ENCODE measurements at places on chromosomes 3 and 15.

DNA sequence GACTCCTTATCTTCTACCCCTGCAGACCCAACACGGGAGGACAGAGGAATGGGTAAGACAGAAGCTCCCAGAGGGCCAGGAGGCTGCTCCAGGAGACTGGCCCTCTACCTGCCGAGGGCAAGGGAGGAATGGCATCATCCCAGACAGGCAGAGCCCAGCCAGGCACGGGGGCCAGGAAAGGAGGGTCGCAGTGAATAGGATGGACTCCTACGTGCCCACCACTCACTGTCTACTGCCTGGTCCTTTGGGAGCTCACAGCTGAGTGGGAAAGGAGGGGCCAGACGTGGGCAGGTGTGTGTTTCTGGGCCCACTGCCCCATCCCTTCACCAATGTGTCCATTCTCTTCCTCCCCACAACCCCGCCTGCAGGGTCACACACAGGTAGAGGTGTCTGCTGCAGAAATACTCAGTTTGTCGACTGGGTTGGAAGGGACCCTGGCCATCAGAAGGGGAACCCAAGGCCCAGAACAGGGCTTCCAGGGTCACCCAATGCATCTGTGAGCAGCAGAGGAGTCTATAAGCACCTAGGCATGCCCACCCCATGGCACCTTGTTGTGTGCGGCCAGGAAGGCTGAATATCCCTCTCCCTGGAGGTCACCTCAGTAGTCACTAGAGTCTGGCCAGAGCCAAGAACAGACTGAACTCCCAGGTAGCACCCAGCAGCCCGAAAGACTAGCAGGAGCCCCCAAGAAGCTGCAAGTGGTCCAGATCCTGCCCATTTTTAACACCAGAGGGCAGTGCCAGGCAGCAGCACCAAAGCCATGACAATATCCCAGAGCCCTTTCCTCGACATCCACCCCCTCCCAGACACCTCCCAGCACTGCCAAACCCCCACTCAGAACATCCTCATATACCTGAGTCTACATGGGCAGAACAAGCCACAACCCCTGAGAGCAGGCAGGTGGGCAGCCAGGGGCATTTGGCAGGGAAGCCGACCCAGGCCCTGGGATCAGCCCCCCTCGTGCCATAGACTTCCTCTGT is 24.0 kb downstream of the TKT start:
- H3K27me3 ChIP-seq = no peaks in the 10 kb centered on the region
- H3K36me3 ChIP-seq = peaks cover 51% of the 10 kb centered on the region
- no peak overlapping the region for H3K27ac ChIP-seq
- peaks cover 6% of the 10 kb centered on the region for H3K4me1 ChIP-seq
- DNase-seq = no peak

DNA sequence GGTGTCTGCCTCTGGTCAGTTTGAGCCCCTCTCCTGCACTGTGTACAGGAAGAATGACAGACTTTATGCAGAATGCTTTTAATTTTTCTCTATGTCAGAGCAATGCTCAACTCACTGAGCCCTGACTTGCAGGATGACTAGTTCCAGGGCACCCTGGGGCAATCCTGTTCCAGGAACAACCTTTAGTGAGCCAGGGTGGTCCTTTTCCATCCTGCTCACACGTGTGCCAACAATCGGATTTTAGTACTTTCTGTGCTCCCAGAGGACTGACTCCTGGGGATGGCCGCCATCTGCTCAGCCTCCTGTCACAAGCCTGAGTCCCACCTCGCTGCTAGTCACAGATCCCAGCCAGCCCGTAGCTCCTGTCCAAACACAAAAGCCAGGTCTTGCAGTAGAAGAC is 48.2 kb upstream of the ALDH1A3 start:
- no peak for DNase-seq
- H3K27ac ChIP-seq = no peak overlapping the region
- H3K36me3 ChIP-seq = no peaks in the 10 kb centered on the region
- peaks cover 13% of the 10 kb centered on the region for H3K27me3 ChIP-seq
- no peak overlapping the region for H3K4me3 ChIP-seq
- H3K4me1 ChIP-seq = no peaks in the 10 kb centered on the region

GRCh38 chr3:195729476-195730251 is 8.9 kb downstream of the MUC20 start:
- H3K36me3 ChIP-seq = peaks cover 3% of the 10 kb centered on the region
- H3K4me1 ChIP-seq = no peaks in the 10 kb centered on the region
- H3K27me3 ChIP-seq = no peaks in the 10 kb centered on the region
- no peak overlapping the region for H3K4me3 ChIP-seq

DNA sequence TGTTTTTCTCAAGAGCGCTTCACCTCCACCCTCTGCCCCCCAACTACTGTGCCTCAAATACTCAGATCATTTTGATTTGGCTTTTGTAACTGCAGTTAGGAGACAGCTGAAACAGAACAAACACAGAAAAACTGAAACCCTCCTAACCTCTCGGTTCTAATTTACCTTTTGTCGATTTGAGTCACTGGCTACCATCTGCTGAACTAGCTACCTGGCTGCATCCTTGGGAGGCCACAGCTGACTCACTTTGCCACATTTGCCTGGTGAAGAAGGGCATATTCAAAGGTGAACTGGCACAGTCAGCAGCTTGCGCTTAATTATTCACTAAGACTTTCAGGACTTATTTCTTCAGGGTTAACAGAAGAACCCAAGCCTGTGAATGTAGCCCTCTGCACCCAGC is 117.7 kb downstream of the FOXB1 start:
- peak; percentile 35 for DNase-seq
- no peaks in the 10 kb centered on the region for H3K27me3 ChIP-seq

- no peak for DNase-seq
- no peak overlapping the region for H3K27ac ChIP-seq
- no peaks in the 10 kb centered on the region for H3K27me3 ChIP-seq
- no peak overlapping the region for H3K4me3 ChIP-seq
- peaks cover 21% of the 10 kb centered on the region for H3K4me1 ChIP-seq
Measured at GRCh38 chr3:121796970-121797369, 37.9 kb downstream of the IQCB1 start.

DNA sequence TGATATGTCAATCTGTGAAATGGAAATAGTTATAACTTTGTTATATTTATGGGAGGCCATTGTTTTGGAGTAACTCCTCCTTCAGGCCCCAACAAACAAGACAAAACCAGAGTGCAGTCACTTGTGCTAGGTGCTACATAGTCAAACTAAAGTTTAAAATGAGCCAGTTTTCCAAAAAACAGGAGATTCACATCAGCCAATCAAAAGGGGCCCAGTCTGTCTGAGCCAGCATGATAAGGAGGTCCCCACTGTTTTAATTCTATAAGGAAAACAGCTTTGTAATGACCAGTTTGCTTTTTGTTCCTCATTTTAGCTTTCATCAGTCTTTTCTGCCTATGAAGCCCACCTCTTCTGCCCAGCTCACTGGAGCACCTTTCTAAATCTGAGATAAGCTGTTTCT is 94.7 kb upstream of the SLC7A14 start:
- no peak overlapping the region for H3K27ac ChIP-seq
- H3K36me3 ChIP-seq = no peaks in the 10 kb centered on the region
- H3K4me3 ChIP-seq = no peak overlapping the region
- H3K27me3 ChIP-seq = no peaks in the 10 kb centered on the region
- no peaks in the 10 kb centered on the region for H3K4me1 ChIP-seq
- no peak for DNase-seq

DNA sequence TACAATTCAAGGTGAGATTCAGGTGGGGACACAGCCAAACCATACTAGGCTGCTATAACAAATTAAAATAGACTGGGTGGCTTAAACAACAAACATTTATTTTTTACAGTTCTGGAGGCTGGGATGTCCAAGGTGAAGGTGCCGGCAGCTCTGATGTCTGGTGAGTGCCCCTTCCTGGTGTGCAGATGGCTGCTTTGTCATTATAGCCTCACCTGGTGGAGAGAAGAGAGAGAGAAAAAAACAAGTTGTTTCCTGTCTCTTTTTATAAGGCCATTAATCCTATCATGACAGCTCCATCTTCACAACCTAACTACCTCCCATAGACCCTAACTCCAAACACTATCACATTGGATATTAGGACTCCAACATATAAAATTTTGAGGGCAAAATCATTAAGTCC is 279.7 kb downstream of the ZIC1 start:
- H3K4me3 ChIP-seq = no peak overlapping the region
- no peaks in the 10 kb centered on the region for H3K27me3 ChIP-seq
- no peaks in the 10 kb centered on the region for H3K4me1 ChIP-seq
- DNase-seq = no peak
- no peaks in the 10 kb centered on the region for H3K36me3 ChIP-seq

DNA sequence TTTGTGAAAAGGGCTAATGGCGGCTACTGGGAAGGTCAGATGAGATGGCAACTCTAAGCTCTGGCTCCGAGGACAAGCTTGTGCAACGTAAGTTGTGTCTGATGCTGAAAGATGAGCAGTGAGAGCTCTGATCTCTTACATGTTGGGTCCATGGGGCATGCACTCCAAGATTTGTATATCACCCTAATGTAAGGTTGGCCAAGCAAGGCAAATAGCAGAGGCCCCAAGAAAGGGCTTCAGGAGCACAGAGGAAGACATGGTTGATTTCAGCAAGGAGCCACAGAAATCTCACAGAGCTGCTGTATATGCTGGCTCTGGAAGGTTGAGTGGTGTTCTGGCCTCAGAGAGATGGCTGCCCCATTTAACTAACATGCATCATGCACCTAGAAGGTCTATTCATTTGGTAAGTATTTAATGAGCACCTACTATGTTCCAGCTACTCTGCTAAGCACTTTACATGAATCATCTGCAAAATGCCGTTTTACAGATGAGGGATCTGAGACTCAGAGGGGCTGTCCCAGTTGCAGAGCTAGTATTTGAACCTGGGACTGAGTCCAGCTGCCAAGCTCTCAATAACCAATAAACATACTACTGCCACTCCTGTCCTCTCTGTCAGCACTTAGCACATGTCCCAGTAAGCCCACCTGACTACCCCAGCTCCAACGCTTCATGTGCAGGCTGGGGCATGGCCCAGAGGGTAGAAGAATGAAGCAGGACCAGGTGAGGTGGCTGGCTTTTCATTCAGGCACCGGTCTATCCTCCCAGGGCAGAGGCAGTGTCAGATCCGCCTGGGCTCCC is 27.8 kb upstream of the ATP2B2 start:
- peaks cover 16% of the 10 kb centered on the region for H3K27me3 ChIP-seq
- H3K4me1 ChIP-seq = no peaks in the 10 kb centered on the region
- H3K36me3 ChIP-seq = no peaks in the 10 kb centered on the region
- H3K4me3 ChIP-seq = no peak overlapping the region
- no peak for DNase-seq

- peaks cover 5% of the 10 kb centered on the region for H3K4me1 ChIP-seq
- H3K27ac ChIP-seq = no peak overlapping the region
- H3K4me3 ChIP-seq = no peak overlapping the region
- H3K27me3 ChIP-seq = peaks cover 20% of the 10 kb centered on the region
- no peaks in the 10 kb centered on the region for H3K36me3 ChIP-seq
Measured at GRCh38 chr3:186418671-186419145, 56.7 kb upstream of the DGKG start.

DNA sequence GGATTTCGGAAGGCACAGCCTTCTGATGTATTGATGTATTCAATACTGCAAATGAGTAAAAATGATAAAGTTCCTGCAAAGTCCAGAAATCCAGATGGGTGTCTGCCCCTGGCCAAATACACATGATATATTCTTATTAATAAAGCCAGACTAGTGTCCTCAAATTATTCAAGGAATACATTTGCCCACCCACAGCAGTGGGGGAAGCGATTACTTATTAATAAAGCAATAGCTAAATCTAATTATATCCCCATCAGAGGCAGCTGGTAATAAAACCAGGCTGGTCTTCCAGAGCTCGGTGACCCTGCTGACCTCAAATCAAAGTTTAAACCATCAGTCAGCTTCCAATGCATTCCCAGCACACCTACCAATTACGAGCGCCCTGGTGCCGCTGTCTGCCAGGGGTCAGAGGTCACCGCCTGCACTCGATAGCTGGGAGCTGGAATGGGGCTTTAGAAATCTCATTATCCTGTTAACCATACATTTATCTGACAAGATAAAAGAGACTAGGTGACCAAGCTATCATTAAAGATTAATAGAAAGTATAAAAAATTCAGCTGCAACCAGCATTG is 330.3 kb downstream of the UACA start:
- no peak overlapping the region for H3K27ac ChIP-seq
- peaks cover 29% of the 10 kb centered on the region for H3K27me3 ChIP-seq
- no peak for DNase-seq
- H3K4me3 ChIP-seq = no peak overlapping the region
- H3K36me3 ChIP-seq = no peaks in the 10 kb centered on the region

DNA sequence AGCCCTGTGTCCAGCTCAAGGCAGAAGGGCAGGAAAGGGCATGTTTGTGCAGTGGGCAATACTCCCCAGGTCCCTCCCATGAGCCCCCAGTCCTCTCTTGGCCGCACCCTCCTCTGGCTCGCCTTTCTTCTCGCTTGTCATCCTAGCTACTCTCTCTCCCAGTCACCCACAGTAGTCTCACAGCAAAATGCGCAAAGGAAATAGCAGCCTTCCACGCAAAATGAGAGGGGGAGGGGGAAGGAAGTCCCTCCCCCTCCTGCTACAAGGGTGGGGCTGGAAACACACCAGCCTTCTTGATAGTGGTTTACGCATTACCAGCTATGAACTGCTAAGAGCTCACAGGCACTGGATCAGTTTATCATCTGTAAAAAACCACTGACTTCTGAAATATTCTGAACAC is 83.8 kb downstream of the GADL1 start:
- no peaks in the 10 kb centered on the region for H3K36me3 ChIP-seq
- no peaks in the 10 kb centered on the region for H3K4me1 ChIP-seq
- H3K27me3 ChIP-seq = peaks cover 4% of the 10 kb centered on the region
- no peak for DNase-seq
- no peak overlapping the region for H3K27ac ChIP-seq
- H3K4me3 ChIP-seq = no peak overlapping the region

- H3K4me1 ChIP-seq = peaks cover 73% of the 10 kb centered on the region
- peak overlapping the region; percentile 90 for H3K4me3 ChIP-seq
- peak; percentile 91 for DNase-seq
- H3K27ac ChIP-seq = peak overlapping the region; percentile 95
- no peaks in the 10 kb centered on the region for H3K27me3 ChIP-seq
- peaks cover 15% of the 10 kb centered on the region for H3K36me3 ChIP-seq
Measured at GRCh38 chr15:101206176-101206591, 45.7 kb downstream of the CHSY1 start.

DNA sequence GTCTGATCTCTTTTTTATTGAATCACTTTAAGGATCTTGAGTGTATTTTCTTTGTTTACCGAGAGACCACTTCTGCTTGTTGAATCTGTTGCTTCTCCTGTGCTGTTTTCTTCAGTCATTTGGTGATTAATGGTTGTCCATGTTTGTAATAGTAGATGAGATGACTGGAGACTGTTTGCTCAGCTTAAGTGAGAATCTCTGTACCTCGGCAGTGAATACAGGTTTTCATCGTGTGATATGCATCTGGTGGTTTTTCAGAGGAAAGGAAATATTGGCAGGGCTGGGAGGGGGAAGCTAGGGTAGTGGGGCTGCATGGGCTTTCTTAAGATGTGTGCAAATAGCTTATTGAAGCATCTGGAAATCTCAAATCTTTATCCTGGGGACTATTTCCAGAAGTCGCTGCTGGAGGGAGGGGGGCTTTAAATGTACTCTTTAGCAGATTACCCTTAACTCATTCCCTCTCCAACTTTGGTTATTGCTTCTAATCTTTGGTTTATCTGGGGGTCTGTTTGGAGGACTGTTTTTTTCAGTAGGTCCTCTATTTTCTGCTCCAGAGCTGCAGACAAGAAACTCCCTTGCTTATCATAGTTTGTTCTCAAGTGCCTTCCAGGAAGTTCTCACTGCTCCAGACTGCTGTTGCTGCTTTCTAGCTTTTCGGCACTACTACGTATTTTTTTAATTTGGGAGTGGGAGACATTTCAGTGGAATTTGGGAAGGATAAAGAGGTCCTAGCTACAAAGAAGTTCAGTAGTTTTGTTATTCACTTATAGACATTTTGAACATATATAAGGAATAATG is 19.4 kb downstream of the CMTM8 start:
- peaks cover 23% of the 10 kb centered on the region for H3K4me1 ChIP-seq
- H3K4me3 ChIP-seq = peak overlapping the region; percentile 67
- H3K27ac ChIP-seq = peak overlapping the region; percentile 63
- DNase-seq = peak; percentile 46
- no peaks in the 10 kb centered on the region for H3K27me3 ChIP-seq

- no peak overlapping the region for H3K4me3 ChIP-seq
- H3K27ac ChIP-seq = no peak overlapping the region
- no peak for DNase-seq
Measured at GRCh38 chr3:31027191-31027761, 132.8 kb upstream of the GADL1 start.
